ENCODE measurements at places on chromosomes 7 and 10. TPM values are rescaled to one million over a fixed set of nuclear protein-coding genes. Genes with fewer than 3 reads are reported as not detected.

Gene ZFAND4
- 33.2 TPM for total RNA-seq

Gene SDHAF3
- 20.9 TPM for total RNA-seq

Gene HMX3
- 1.1 TPM for total RNA-seq

Gene GALNT17
- 27.0 TPM for total RNA-seq

Gene TBC1D12
- 45.0 TPM for total RNA-seq

Gene TUBAL3
- total RNA-seq: 0.49 TPM

Gene C10orf143
- total RNA-seq: 0.71 TPM

Gene HKDC1
- 18.0 TPM for total RNA-seq

Gene UNCX
- total RNA-seq: 1.3 TPM

Gene TBX20
- 4.6 TPM for total RNA-seq

Gene ARHGAP21
- 209 TPM for total RNA-seq

Gene ADRB1
- total RNA-seq: 1.6 TPM

Gene NUP205
- 62.1 TPM for total RNA-seq

Gene TMEM60
- 12.6 TPM for total RNA-seq

Gene CRHR2
- 0.60 TPM for total RNA-seq

Gene NKX2-3
- not detected for total RNA-seq

Gene AGBL3
- 5.8 TPM for total RNA-seq

Gene OR2A5
- total RNA-seq: not detected

Gene FBH1
- total RNA-seq: 94.6 TPM

Gene STRIP2
- total RNA-seq: 19.6 TPM

Gene PPP1R17
- total RNA-seq: 0.33 TPM

Gene PRKG1
- total RNA-seq: 52.7 TPM

Gene NUTM2E
- 0.33 TPM for total RNA-seq

Gene NFE2L3
- total RNA-seq: 3.7 TPM

Gene ZNF800
- 44.0 TPM for total RNA-seq

Gene MMD2
- total RNA-seq: 5.7 TPM

Gene KCNMA1
- total RNA-seq: 114 TPM

Gene PLXNA4
- total RNA-seq: 17.5 TPM

Gene SNX13
- 107 TPM for total RNA-seq

Gene C10orf95
- 0.93 TPM for total RNA-seq

Gene NKX1-2
- total RNA-seq: not detected

Gene GHRHR
- total RNA-seq: not detected

Gene GLI3
- 30.2 TPM for total RNA-seq

Gene CALHM2
- 12.4 TPM for total RNA-seq

Gene ANKRD30A
- not detected for total RNA-seq

Gene DNAJC12
- total RNA-seq: 7.9 TPM

Gene LIPM
- not detected for total RNA-seq

Gene CYP3A7
- not detected for total RNA-seq

Data from camera-type eye (tissue), 1 donor.